SW 1271 (cell line): ENCODE measurements at places on chromosomes 5 and 9.
A peak's percentile ranks its signal among the peaks of the same experiment; 100 is the strongest.

DNA sequence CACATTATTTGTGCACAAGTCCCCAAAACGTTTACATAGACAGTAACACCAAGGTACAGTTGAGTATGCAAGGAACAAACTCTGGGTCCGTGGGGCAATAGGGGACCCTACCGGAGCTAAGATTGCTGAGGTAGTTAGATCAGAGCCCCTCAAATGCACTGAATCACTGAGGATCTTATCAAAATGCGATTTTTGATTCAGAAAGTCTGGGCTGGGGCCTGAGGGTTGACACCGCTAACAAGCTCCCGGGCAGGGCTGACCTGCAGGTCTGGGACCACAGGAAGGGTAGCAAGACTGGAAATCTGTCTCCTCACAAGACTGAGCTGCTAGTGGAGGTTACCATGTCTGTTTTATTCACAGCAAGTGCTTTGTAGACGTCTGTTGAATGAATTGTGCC, 1.8 kb upstream of the IL3 start:
- DNase-seq = no peak

- no peak for DNase-seq
Observed at GRCh38 chr5:115702025-115702424, 76.2 kb upstream of the TMED7 start.

DNA sequence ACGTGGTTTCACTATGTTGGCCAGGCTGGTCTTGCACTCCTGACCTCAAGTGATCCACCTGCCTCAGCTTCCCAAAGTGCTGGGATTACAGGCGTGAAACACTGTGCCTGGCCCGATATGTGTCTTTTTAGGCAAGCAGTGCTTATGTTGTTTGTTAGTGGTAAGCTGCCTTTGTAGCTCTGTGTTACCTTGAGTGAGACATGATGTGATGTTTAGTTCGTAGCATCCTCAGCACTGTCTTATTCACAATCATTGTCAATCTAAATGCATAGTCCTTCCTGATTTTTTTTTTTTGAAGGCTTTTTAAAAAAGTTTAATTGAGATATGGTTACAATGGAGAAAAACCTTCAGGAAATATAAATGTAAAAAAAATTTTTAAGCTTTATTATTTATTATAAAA, 45.5 kb downstream of the EXOSC2 start:
- DNase-seq = no peak

DNA sequence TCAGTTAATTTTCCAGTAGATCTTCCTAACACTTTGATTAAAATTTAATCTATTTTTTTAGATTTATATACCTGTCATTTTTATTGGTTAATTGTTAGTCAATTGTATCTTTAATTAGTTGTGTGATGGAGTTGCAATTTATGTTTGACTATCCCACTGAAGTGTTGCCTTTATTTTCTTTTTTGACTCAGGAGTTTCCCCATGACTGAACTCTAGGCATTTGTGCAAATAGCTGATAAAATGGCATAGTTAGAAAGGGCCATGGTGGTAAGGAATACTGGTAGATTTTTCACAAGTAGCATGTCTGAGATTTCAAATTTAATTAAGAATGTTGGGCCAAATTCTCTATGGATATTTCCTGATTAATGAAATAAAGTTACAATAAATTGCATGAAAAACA, 273.1 kb upstream of the DAB2 start:
- DNase-seq = no peak

DNA sequence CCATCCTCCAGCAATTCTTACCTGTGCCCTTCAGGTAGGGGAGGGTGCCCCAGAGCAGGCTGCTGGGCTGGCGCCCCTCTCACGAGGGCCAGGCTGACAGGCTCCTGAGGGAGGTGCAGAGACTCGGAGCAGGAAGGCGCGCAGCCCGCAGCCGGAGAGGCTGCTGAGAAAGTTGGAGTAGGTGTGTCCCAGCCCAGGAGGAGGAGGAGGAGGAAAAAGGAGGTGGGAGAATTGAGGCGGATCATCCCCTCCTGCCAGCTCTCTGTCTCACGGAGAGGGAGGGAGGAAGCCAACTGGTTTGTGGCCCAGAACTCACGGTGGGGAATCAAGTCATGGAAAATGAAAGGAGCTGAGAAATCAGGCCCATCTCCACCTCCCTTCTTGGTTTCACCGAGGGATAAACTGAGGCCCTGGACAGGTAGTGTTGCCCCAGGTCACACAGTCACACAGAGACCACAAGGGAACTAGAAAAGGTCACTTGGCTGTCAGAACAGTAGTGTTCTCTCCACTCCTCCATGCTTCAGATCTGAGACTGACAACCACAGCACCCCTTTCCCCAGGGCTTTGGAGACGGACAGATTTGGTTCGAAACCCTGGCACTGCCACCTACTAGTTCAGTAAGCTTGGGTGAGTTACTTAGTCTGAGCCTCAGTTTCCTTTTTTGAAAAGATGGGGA, at the start of gene FAT2:
TSS of gene FAT2 (minus strand) at position 188 of the 676 bp plus-strand sequence. CDS start 22,400 bp downstream, outside the sequence.
- DNase-seq = no peak

- DNase-seq = peak; percentile 84
Observed at GRCh38 chr9:124078641-124079040, 67.1 kb downstream of the LHX2 start.

GRCh38 chr5:78801413-78801812, 152.8 kb upstream of the LHFPL2 start:
- no peak for DNase-seq

DNA sequence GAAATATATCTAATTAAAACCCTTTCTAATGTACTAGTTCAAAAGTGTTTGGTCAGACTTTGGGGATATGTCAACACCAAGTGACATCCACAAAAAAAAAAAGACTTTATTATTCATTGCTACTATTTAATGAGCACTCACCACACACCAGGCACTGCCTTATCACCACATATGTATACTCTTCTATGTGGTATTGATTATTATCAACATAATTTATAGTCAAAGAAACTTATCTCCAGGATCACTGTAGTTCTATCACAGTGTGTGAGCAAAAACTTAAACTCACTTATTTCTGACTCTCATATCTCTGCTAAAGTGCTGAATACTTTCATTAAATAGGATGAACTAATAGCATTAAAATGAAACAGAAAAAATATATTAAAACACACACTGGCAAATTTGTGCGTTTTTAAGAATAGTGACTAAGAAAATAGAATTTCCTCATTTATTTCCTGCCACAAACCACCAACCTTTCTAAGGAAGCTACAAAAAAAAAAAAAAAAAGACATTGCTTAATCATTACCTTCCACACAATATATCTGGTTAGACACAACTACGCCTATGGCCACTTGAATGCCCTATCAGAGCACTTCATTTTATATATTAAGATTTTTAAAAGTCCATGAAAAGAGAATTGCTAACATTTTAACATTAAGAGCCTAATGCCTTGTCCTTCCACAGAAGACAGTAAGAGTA, 12.8 kb downstream of the SLCO4C1 start:
- no peak for DNase-seq

- DNase-seq = no peak
Observed at GRCh38 chr5:53568871-53569270, 8.4 kb downstream of the NDUFS4 start.

DNA sequence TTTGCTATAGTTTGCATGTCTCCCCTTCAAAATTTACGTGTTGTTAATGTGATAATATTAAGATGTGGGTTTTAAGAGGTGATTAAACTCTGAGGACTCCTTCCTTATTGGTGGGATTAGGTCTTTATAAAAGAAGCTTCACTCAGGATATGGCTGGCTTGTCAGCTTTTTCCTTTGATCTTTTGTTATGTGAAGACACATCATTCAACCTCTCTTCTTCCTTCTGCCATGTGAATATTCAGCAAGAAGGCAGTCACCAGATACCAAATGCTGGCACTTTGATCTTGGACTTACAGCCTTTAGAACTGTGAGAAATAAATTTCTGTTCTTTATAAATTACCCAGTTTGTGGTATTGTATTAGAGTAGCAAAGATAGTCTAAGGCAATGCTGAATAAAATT, 855.9 kb upstream of the CDH10 start:
- no peak for DNase-seq

DNA sequence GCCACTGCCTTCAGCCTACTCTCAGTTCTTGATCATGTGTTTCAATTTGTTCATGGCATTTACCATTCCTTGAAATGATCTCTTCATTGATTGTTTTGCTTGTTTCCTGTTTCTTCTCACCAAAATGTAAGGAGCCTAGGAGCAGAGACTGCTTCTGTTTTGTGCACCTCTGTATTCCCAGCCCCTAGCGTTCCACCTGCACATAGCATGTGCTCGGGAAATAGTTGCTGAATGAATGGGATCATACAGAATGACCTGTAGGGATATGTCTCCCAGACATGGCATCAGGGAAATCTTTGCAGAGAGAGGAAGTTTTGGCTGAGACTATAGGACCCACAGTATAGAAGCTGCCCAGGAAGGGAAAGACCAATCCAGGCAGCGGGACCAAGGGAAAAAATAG, 6.2 kb upstream of the CERCAM start:
- no peak for DNase-seq

DNA sequence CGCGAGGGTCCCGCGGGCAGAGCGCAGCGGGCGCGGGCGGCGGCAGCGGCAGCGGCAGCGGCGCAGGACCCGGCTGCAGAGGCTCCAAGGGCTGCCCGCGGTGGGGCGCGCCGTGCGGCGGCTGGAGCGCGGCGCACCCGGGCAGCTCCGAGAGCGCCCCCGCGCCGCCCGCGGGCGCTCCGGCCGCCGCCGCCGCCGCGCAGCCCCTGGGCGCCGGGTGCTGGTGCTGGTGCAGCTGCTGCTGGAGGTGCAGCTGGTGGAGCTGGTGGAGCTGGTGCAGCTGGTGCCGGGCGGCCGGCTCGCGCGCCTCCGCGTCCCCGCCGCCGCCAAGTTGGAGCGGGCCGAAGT, 644 bp downstream of the IER5L start:
- no peak for DNase-seq

DNA sequence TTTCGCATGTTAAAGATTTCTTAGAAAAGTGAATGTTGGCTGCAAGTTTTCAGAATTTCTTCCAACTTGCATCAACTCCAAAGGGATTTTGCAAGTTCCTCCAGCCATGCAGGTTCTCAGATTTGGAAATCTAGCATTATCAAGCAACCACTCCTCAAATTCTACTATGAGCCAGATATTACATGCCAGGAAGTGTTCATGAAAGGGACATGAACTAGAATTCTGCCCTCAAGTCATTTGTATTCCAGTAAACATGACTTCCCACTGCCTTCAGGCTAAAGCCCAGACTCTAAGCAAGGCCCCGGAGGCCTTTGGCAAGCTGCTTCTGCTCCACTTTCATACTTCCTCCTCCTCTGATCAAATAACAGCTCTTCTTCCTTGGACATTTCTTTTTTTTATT, 111.3 kb upstream of the PAPPA start:
- no peak for DNase-seq

DNA sequence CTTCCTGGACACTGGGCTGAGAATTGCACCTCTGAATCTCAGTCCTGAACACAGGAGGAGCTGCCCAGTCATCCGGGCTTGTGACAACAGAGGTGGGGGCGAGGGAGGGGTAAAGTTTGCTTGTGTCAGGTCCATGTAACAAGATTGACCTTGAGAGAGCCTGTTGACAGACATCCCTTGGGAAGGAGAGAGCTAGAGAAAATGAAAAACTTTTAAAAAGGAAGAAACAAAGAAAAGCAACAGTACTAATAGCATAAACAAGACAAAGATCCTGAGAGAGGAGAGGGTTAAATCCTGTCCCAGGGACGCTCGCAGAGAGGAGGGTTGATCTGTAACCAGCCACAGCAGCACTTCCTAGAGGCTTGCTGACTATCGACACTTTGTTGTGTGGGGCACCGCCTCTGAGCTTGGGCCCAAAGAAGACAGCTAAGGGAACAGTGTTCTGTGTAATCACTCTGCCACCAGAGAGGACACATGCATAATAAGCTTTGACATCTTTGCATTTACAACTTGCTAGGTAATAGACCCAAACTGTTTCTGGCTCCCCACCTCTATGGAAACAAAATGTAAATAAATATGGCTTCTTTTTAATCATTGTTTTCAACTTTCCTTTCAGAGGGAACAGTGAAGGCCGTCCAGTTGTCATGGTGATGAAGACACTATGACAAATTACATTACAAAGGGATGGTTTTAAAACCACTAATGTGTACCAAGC, 363.7 kb downstream of the CSNK1G3 start:
- no peak for DNase-seq
